ENCODE measurements at places on chromosomes 13 and 19. TPM values are rescaled to one million over a fixed set of nuclear protein-coding genes. Genes with fewer than 3 reads are reported as not detected.

The NLRP7 gene
- total RNA-seq: not detected

The KIR2DL1 gene
- not detected for total RNA-seq

The CLIP3 gene
- total RNA-seq: 1.2 TPM

The OSCAR gene
- total RNA-seq: not detected

The DUXA gene
- not detected for total RNA-seq

All from A549 treated with DMSO at 1 μM for 4 hours (cell line).